Stimulated activated CD8-positive, alpha-beta memory T cell treated with anti-CD3 and anti-CD28 coated beads, Interleukin-4, amount 100 ng/mL, for 48 hours (primary cell): ENCODE measurements at places on chromosomes 3 and 15.

DNA sequence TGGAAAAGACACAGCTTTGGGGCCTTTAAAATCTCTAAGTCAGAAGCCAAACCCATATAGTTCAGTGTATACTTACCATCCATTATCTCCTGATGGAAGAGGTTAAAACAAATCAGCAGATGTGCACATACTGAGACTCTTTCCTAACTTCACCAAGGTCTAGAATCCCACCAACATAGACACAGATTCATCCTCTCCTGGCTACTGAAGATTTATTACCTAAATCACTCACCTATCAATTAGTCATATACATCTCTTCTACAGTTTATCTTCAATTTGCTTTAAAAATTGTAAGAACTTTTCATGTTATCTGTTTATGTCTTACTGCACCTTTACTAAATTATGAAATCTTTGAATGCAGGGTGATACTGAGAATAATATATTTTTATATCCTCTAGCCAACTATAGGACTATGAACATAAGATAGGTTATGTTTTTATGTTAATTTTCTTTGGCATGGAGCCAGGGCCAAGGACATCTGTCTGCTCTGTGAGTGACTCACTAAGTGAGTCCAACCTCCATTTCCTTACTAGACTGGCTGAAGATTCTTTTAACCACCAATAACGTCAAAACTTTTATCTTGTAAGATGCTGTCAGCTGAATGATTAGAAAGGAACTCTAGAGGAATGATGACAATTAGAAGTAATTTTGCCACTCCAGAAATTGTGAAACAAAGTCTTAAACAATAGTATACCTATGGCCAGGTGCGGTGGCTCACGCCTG lies 397.6 kb downstream of the FOXP1 start:
- DNase-seq: no peak

- DNase-seq: no peak
These were observed 13.4 kb downstream of the TMEM43 start for GRCh38 chr3:14138109-14138877.

GRCh38 chr3:133278260-133279043 lies 121.4 kb upstream of the BFSP2 start:
- DNase-seq: no peak

DNA sequence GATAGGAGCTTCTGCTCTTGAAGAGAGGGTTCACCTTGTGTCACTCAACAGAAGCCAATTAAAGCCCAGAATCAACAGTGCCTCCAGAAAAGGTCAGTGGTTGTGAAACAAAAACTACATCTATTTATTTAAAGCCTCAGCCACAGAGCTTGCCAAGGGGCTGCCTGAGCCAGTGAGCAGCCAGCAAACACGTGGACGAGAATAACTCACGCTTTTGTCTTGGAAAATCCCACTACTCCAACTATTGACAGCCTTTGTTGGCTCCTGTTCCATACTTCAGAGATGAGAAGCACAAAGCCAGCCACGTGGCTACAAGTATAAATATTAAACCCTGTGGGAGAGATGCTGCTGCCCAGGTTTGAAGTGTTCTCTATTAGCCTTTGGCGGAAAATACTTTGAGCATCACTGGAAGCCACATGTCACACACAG lies 10.3 kb downstream of the GPR156 start:
- DNase-seq: no peak

DNA sequence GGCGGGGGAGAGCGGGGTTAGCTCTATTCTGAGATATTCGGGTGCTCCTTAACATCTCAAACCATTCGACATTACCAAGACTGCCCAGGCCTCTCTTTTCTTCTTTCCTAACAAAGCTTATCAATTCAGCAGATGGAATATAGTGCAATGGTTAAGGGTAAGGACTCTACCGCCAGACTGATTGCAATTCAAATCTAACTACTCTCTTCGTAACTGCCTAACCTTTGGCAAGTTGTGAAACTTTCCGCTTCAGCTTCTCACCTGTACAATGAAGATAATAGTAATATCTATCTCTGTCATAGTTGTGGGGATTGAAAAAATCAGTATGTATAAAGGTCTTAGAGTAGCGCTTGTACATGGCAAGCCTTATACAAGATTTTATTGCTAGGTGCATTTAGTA lies 972 bp downstream of the UBA5 start:
- no peak for DNase-seq

- DNase-seq: no peak
These were observed 766.5 kb upstream of the CFAP20DC start for GRCh38 chr3:59816312-59816711.
